Stimulated activated CD4-positive, alpha-beta T cell treated with anti-CD3 and anti-CD28 coated beads, Interleukin-15, amount 100 ng/mL, for 1 hour (primary cell): ENCODE measurements at places on chromosomes 6 and 20.

GRCh38 chr6:45488889-45489288, 111.2 kb upstream of the SUPT3H start:
- no peak for DNase-seq

DNA sequence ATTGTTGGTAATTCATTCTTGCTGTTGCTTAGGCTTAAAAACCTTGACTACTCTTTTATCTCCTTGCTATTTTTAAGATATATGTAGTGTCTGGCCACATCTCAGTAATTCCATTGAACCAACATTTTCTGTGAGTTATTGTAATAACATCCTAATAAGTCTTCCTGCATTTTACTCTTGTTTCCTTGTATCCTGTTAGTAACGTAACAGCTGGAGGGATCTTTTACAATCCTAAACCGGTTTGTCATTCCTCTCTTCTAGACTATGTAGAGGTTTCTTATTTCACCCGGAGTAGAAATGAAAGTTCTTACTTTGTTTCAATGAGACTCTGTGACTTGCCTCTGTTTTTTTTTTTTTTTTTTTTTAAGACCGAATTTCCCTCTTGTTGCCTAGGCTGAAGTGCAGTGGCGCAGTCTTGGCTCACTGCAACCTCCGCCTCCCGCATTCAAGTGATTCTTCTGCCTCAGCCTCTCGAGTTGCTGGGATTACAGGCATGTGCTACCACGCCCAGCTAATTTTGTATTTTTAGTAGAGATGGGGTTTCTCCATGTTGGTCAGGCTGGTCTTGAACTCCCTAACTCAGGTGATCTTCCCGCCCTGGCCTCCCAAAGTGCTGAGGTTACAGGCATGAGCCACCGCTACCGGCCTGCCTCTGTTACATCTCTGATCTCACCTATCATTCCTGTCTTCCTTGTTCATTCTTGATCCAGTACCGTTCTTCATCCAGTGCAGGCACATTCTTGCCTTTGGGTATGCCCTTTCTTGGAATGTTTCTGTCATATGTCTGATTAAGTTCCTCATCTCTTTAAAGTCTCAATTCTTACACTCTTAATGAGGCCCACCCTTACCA, 44.7 kb downstream of the NCOA3 start:
- no peak for DNase-seq

- no peak for DNase-seq
Observed at GRCh38 chr6:56729719-56730118, 87.0 kb upstream of the DST start.

GRCh38 chr6:47801984-47802383, 20.2 kb downstream of the OPN5 start:
- no peak for DNase-seq

- DNase-seq = no peak
Observed at GRCh38 chr6:3440911-3441310, 15.9 kb downstream of the SLC22A23 start.

- no peak for DNase-seq
Observed at GRCh38 chr20:4656491-4656890, 65.2 kb upstream of the PRND start.

GRCh38 chr6:118980063-118980462, 45.1 kb upstream of the MCM9 start:
- DNase-seq = no peak

DNA sequence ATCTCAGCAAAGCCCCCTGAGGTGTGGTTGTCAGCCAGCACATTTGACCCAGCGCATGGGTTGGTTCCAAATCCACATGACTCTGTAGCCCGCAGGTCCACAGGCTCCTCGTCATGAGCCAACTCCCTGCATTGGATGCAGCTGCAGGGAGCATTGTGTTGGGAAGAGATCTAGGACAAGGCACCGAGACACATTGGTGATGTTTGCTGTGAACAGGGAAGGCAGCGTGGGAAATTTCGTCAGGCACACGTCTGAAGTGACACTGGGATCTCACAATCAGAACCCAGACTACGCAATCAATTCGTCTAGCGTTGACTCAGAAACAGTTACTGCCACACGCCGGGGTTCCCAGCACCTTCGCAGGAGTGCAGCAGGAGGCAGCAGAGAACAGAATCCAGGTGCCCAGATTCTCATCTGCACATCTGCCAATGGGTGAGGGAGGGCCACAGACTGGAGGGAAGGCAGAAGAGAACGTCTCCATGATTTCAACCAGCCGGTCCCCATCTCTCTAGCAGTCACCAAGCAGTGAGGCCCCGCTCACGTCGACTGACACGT, 177.0 kb downstream of the TTLL2 start:
- no peak for DNase-seq

DNA sequence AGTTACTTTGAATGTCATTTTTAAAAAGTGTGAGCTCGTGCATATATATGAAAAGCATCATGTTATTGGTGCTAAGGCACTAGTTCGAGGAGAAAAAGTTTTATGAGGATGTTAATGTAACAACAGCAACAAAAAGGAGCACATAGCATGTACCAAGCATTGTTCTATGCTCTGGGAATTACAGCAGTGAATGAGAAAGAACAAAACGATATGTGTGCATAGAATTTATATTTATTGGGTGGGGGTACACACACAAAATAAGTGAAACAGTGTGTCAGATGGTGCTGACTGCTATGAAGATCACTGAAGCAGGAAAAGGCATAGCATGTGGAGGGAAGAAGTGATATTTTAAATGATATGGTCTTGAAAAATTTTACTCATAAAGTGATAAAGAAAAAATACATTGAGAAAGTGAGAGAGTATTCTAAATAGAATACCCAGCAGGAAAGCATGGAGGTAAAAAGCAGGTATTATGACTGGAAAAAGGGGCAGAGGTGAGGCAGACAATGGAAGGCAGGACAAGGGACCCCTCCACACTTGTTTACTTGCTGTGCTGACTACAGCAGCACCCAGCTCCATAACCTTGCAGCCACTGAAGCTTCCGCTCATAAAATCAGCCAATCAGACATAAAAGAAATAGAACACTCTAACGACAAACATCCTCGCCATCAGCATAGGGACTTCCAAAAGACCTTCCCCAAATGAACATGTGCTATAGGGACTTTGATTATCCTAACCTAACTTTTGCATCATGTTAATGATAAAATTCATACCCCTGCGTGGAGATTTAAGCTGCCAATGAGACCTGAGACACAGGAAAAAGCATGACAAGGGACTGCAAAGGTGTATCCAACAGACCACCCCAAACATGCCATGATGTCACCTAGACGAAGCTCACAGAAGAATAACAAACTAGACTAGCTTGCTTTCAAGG, 119.9 kb downstream of the HFE start:
- no peak for DNase-seq

DNA sequence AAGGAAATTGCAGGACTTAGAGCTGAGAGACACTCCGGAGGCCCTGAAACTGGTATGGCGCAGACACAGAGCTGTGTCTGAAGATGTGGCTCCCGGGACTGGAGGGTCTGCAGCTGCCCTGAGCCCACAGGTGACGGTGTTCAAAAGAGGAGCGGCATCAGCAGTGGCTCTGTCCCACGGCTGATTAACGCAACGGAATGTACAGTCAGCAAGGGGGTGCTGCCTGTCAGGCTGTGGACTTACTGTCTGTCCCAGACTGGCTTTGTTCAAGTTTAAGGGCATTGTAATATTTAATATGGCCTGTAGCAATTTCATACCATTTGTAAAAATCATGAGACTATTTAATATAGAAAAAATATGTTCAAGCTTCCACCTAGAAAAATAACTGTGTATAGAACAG, 228.0 kb upstream of the TAB2 start:
- no peak for DNase-seq

DNA sequence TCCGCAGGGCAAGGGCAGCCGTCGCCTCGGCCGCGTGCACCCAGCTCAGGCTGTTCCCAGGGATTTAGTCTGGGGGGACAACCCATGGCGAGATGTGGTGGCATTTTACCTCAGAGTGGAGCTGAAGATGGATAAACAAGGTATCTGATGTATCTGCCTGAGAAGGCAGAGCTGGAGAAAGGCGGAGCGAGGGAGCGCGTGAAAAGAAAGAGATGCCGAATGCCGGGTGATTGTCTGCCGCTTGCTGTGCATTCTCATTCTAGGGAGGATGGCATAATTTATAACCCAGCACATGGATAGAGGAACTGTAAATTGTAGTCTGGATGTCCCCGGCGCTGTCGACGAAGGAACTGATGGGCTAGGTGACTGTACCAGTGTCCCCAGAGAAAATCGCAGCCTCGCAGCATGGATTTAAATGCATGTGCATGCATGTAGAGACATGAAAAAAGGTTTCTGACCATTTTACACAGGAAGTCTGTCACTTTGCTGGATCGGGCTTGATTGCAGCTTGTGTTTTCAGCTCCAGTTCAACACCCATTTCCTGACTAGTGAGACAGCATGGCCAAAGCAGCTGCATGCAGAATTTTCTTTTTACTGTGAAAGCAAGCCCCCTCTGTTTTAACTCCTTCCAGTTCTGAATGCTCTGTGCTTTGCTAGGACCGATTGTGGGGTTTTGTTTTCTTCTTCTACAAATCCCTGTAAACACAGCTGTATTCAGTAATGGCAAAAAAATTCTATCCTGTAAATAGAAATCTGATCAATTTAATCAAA, 149.7 kb downstream of the PRL start:
- no peak for DNase-seq

DNA sequence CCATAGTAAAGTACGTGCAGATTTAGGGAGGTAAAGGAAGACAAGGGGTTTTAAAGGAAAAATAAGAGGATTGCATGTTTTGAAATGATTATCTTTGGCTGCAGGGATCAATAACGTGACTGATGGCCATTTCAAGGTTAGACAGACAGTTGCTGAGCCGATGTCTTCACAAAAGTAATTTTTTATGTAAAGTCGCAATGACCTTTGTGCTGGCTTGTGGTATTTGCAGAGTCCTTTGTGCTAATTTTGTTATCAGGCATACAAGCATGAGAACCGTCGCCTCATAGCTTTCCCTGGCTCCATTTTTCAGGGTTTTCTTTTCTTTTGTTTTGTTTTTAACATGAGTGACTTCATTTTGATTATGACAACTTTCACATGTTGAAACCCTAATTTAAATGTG, 605.7 kb upstream of the GJE1 start:
- DNase-seq = no peak

DNA sequence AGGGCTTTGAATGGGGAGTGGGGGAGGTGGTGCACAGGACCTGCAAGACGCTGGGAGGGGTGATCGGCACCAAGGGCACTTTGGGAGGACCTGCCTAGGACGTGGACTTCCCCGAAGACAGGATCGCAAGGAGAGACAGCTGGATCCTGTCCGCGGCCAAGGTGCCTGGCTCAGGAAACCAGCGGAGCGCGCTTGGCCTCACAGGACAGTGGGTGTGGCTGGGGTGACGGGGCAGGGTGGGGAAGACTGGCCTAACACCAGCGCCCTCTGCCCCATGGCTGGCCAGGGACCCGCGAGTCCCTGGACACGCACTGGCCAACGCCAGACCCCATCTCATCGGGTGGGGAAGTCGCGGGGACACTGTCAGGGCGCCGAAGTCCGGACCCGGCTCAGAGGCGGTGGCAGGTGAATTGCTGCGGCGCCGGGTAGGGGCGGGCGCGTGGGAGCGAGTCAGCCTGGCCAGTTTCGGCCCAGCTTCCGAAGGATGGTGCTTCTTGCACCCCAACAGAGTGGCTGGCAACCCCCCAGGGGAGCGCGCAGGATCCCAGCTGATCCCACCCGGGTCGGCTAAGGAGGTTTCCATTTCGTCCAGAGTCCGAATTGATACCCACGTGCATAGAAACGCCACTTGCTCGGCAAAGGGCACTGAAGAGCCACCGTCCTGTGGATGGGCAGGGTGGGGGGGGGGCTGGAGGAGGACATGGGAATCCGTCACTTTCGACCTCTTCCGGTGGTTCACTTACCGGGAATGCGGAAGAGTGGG, 785 bp upstream of the THBD start:
- DNase-seq = no peak

- no peak for DNase-seq
Observed at GRCh38 chr20:2052741-2053140, 48.9 kb upstream of the STK35 start.

- DNase-seq = no peak
Observed at GRCh38 chr6:168343239-168344150, 23.9 kb upstream of the DACT2 start.

GRCh38 chr6:16136621-16137450, 8.0 kb downstream of the MYLIP start:
- DNase-seq = no peak

DNA sequence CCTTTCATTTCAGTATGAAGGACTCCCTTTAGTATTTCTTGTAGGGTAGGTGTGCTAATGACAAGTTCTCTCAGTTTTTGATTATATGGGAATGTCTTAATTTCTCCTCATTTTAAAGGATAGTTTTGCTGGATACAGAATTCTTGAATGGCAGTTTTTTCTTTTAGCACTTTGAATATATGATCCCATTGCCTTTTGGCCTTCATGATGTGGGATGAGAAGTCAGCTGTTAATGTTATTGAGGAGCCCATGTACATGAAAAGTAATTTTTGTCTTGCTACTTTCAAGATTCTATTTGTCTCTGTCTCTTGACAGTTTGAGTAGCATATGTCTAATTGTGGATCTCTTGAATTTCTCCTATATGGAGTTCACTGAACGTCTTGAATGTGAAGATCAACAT, 30.9 kb downstream of the RSPH3 start:
- no peak for DNase-seq

- no peak for DNase-seq
Observed at GRCh38 chr20:36802326-36803222, 29.0 kb upstream of the DSN1 start.

GRCh38 chr20:45909817-45910669, 1.9 kb downstream of the PLTP start:
- DNase-seq = no peak

DNA sequence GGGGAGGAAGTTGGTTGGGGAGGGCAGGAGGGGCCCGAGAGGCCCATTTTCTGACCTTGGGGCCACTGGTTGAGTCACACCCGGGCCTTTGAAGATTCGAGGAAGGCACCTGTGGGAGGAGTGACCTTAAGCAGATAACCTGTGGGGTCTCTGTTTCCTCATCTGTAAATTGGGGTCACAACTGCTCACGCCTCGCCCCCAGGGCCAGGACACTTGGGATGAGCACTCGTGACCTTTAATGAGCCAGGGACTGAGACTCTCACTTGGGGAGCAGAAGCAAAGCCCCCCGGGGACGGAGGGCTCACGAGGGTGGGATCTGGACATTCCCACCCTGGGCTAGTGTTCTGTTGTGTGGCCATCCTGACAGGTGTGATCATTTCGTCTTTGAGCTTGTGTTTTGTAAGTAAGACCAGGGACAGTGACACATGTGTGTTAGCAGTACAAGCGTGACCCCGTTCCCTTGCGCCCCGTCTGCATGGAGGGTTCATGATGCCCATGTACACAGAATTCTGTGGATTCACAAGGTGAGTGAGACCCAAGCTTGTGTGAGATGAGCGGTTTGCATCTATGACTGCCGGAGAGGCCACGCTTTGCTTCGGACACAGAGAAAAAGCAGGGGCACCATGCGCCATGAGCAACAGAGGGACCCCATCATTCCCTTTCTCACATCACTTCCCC, 79.3 kb upstream of the PMEPA1 start:
- no peak for DNase-seq

- DNase-seq = no peak
Observed at GRCh38 chr6:27358786-27359185, 29.8 kb upstream of the ZNF391 start.
